Activated CD4-positive, CD25-positive, alpha-beta regulatory T cell treated with anti-CD3 and anti-CD28 coated beads, Interleukin-2, amount 50 U/mL, for 16 hours (primary cell): ENCODE measurements at places on chromosomes 1 and 21.

GRCh38 chr1:39130325-39130724, 74.2 kb upstream of the MACF1 start:
- no peak for DNase-seq

- DNase-seq, result no peak
Observed at GRCh38 chr1:194056169-194056568, 869.8 kb upstream of the B3GALT2 start.

GRCh38 chr1:244180256-244180655, 129.2 kb downstream of the ZBTB18 start:
- DNase-seq, result no peak

- no peak for DNase-seq
Observed at GRCh38 chr21:19776076-19776475, 1222.1 kb upstream of the NCAM2 start.

GRCh38 chr1:246078126-246078887, 428.8 kb downstream of the SMYD3 start:
- no peak for DNase-seq

DNA sequence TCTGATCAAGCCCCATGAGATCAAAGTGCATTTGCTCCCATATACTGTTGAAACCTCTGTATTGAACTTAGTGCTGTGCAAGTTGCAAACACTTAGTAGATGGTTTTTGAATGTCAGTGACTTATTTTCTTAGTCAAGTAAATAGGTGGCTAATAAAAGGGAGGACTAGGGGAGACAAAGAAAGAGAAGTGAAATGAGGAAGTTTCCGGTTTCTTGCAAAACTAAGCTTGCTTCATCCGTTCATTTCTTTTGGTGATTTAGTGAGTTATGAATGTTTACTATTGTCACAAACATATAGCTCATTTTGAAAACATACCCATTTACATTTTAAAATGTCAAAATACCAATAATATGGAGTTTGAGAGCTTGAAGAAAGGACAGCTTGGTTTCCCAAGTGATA, 23.0 kb downstream of the ADAMTS5 start:
- no peak for DNase-seq

DNA sequence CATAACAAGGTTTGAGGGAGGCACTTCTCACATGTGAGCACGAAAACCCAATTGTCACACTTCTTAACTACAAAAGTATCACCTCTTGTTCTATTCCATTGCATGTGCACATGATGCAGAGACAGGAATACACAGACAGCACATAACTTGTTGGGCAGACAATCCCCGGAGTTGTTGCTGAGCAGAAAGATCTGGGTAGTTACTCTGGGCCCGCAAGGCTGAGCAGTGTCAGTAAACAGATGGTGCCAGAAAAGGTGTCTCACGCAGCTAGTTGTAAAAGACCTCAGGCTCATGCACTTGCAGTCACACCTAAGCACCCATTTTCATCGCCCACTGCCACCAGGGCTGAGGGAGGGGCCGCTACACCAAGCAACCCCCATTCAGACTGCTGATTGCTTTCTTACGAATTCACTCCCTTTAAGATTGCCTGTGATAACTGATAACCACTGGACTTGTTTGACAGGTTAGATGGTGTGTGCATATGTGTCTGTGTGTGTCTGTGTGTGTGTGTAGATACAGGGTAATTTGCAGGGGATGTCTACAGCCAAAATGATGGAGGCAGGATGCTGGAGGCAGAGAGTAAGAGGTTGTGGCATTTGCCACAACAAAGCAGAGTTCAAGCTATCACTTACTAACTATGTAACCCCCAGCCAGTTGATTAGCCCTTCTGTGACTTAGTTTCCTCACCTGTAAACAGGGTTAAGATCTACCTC, 4.2 kb downstream of the LGR6 start:
- DNase-seq, result no peak

DNA sequence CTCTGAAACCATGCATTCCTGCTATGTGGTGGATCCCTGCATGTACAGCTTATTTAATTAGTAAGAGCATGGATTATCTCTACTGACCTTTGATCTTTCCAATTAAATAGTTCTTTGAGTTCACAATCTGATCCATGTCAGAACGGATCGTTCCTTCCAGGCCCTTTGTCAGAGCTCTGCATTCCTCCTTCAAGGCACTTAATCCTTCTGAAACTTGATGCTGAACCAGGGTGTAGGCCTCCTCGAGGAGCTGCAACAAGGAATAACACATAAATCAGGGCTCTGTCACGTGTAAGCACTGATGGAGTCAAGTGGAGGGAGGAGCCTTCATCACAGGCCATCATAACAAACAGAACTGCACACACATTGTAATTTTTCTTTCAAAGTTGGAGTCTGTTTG, 68.4 kb upstream of the EDEM3 start:
- DNase-seq, result no peak

DNA sequence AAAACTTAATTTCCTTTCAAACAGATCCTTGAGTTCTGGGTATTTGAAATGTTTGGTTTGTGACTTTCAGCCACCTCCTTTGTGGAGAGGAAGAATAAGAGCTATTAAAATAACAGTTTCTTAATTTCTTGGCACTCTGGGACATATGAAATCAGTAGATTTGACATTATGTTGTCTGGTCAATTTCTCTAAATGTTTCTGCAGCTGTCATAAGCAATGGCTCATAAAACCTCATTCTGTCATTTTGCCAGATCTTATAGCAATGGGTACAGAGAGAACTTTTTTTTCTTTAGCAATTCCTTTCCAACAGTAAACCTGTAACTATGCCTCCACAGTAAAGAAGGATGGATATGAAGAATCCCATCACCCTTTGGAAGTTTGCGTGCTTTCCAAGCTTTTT, 52.6 kb downstream of the LAMC1 start:
- no peak for DNase-seq

DNA sequence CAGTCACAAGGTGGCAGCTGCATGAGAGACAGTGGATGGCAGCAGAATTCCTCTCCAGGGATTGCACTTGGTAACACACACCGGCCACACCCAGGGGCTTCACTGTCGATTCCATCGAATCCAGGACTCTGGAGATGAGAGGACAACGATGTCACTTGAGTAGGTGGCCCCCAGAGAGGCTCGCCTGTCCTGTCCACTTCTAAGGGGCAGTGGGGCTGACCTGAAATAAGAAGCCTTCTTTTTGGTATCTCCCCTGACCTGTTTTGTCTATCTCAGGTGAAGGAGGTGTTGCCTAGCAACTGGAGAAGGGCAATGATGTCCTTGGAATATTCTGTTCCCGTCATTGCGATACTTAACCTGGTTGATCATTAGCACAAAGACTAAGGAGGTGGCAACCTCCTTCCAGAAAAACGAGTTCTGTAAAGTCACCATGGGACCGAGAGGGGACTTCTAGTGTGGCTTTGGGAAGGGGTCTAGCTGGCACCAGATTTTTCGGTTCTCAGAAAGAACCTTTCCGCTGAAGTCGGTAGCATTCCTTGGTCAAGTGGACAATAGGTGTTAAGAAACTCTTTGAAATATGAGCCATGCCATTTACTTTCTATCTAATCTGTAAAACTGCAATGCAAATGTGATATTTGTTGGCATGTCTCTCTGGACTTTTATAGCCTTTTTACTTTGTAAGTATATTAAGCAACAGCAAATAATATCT, 85.2 kb upstream of the TMPRSS2 start:
- DNase-seq, result no peak

- no peak for DNase-seq
Observed at GRCh38 chr1:204853436-204853835, 17.2 kb upstream of the NFASC start.

DNA sequence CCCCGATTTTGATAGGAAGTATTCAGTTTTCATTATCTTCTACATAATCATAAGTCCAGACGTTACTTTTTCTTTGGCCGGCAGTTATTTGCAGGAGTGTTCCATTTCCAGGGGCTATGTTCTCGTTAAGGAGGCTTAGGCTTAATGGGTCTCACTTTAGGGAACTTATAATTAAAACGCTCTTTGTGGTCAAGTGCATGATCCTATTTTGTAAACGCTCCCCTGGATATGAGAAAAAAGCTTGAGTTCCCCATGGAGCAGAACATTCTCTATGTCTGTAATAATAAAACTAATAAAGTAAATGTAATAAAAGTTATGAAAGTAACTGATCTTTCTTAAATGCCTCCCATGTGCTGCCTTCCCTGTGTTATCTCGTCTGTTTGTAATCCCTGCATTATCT, 48.7 kb upstream of the GPR153 start:
- no peak for DNase-seq

DNA sequence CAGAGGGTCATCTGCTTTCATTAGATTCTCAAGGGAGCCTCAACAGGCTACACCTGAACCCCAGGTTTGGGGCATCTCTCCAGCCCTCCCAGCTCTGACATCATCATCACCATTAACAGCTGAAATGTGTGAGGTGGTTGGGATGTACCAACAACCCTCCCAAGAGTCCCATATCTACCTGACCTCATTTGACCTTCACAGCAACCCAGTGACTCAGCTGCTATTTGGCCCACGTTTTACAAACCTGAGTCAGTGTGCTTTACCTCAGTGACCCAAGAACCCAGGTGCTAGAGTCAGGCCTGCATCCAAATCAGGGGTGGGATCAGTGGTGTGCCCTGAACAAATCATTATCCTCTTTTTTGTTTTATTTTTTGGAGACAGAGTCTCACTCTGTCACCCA, 53.3 kb upstream of the TINAGL1 start:
- DNase-seq, result no peak

DNA sequence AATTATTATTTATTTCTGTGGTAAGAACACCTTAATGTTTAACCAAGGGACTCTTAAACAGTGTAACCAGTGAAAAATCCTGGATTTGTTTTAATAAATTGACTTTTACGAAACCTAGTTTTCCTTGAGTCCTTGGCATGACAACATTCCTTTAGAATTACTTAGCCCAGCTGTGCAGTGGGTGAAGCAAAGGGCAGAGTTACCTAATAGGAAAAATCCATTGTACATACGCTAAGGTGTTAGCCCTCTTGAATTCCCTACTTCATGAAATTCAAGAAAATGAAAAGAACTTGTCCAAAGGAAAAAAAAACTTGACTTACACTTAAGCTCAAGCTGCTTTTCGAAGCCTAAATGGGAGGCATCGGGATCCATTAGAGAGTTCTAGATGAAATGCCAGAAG, 852.0 kb upstream of the ADAMTS5 start:
- no peak for DNase-seq

- no peak for DNase-seq
Observed at GRCh38 chr1:157034137-157034800, 11.3 kb downstream of the ARHGEF11 start.

- no peak for DNase-seq
Observed at GRCh38 chr1:15110128-15110866, 43.2 kb upstream of the TMEM51 start.
